ENCODE measurements at places on chromosomes 2 and 18.

DNA sequence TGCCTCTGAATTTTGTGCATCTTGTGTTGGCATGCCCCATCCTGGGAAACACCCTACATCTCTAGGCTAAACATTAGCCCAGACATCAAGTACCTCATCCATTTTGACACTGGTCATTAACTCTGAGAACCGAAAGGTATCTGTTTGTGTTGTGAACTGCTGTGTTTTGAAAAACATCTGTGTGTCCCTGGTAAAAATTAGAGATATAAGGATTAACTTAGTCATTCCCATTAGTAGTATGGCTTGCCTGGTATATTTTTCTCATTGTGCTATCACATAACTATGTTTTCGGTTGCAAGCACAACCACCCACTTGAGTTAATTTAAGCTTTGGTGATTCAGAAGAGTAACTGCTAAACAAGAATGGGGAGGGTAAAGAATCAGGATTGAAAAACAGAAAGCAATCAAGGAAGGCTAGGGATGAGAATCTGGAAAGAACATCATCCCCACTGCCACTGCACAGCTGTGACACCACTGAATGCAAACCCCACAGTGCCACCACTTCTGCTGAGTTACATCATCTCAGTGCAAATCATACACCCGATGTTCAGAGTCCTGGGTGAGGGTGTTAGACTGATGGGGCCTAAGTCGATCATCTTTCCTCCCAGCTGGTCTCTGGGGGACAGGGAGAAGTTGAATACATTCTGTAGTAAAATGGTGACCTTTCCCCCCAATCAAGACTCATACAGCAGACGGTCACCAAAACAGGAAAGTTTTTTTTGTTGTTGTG, 234.0 kb downstream of the EPHA4 start:
- no peak for DNase-seq

- DNase-seq, result no peak
Measured at GRCh38 chr18:60017371-60017770, 117.6 kb downstream of the PMAIP1 start.

DNA sequence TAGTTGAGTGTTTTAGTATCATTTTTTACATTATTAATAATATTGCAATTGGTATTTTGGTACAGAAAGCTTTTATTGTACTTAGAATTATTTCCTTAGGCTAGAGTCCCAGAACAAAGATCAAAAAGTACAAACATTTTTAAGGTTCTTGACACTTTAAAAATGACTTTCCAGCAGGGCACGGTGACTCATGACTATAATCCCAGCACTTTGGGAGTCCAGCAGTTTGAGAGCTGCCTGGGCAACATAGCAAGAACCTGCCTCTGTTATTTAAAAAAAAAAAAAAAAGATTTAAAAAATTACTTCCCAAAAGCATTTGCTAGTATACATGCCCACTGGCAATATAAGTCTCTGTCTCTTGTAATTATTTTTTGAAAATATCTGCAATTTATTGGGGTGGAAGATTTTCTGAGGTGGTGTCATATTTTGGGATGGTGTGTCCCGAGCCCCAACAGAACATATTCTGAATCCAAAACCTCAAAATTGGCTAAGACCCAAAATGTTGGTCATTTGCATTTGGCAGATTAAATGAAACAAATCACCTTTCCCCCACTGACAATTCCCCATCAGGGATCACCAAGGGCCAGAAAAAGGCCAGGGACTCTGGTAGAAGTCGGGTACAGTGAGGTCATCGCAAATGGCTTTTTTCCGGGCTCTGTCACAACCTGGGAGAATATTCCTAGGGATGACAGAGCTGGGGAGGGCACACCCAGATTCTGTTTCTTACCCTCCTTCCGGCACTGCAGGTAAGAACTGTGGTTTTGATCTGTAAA, 42.1 kb downstream of the NIFK start:
- DNase-seq, result no peak

- DNase-seq, result peak; percentile 42
Measured at GRCh38 chr2:170821531-170822289, 5.0 kb downstream of the GAD1 start.

DNA sequence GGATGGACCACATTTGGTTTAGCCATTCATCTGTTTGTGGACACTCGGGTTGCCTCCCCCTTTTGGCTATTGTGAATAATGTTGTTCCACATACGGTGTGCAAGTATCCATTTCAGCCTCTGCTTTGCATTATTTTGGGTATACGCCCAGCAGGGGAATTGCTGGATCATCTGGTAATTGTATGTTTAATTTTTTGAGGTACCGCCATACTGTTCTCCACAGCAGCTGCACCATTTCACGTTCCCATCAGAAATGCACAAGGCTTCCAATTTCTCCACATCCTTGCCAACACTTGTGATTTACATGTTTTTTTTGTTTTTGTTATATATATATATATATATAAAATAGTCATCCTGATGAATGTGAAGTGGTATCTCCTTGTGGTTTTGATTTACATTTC, 54.6 kb upstream of the TWIST2 start:
- DNase-seq, result no peak

DNA sequence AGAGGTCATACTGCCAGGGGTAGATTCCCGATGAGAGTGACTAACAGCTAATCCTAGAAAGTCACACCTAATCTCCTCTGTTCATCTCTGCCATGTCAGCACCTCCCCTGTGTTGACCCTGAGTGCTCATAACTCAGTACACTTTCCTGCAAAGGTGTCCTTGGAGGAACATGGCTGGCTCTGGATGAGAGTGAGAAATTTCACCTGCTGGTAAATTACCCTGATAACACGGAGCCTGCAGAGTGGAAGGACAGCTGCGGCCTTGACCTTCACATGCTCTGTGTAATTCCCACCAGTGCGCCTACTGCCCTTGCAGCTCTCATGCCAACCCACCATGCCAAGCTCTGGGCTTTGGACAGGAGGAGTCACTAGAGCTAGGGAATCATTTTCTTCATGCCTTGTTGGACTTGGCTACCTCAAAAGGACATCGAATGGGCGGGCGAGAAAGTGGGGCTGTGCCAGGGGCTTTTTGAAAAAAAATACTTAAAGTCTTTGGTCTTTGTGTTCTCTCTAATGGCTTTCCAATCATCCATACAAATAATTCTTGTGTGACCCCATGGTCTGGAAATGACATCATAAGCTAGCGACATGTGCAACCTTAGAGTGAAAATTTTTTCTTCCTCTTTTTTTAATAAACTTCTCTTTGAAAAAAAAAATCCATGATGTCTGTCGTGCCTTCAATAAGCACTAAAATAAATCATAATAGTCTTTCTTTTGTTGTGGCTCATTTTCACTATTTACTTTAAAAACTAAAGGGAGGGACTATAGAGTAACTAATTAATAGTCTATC, 319.9 kb downstream of the MYCN start:
- no peak for DNase-seq

GRCh38 chr2:223969856-223970255, 12.6 kb downstream of the MRPL44 start:
- no peak for DNase-seq

DNA sequence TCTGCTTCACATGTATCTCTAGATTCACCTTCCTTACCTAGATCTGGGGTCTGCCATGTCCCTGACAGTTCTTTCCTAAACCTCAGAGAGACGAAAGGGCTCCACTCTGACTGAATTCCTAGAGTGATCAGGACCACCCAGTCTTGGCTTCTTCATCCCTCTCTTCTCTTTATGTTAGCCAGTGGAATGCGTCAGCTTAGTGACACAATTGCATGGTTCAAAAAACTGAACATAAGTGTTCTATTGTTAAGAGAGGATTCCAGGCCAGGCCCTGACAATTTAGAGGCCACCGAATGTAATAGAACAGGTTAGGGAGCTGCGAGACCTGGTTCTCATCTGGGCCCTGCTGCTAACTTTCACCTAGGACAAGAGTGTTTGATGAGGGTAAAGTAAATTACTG, 10.0 kb downstream of the PRELID3A start:
- DNase-seq, result no peak

- no peak for DNase-seq
Measured at GRCh38 chr2:84537251-84537650, 21.0 kb downstream of the DNAH6 start.

DNA sequence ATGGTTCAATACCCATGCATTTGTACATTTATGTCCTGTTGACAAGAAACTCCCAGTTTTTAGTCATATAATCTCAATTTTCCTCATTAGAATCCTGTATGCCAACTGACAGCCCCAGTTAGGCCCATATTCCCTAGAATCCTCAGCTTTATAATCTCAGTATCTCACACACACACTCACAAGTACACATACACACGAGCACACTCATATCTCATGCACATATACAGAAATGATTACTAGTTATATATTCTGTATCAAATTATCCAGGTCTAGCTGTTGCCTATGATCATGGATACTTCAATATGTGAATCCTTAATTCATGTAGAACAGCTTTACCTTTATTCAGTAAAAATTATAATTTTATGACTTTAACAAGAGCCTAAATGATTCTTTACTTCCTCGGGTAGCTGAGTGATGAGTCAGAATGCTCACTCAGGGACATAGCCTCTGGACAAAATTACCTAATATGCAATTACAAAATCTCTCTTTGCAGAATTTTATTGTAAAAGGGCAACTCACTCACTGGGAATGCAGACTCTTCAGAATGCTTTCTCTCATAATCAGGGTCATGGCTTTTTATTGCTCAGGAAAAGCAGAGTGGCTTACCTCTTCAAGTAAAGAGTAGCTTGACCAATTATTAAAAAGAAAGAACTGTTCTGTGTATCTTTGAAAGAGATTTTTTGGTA, 193.6 kb upstream of the PIK3C3 start:
- DNase-seq, result no peak

DNA sequence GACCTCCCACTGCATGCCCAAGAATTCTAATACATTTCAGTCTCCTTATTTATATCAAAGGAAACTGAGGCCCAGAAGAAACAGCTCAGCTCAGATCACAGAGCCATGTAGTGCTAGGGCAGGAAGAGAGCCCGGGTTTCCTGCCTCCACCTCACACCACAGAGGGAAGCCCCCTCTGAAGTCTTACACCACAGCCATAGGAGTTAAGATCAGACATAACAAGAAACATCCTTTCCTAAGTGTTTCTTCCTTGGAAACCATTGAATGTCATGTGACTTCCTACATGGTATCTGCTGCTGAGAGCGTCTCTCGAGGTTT, 102.1 kb downstream of the MTCL1 start:
- DNase-seq, result no peak

DNA sequence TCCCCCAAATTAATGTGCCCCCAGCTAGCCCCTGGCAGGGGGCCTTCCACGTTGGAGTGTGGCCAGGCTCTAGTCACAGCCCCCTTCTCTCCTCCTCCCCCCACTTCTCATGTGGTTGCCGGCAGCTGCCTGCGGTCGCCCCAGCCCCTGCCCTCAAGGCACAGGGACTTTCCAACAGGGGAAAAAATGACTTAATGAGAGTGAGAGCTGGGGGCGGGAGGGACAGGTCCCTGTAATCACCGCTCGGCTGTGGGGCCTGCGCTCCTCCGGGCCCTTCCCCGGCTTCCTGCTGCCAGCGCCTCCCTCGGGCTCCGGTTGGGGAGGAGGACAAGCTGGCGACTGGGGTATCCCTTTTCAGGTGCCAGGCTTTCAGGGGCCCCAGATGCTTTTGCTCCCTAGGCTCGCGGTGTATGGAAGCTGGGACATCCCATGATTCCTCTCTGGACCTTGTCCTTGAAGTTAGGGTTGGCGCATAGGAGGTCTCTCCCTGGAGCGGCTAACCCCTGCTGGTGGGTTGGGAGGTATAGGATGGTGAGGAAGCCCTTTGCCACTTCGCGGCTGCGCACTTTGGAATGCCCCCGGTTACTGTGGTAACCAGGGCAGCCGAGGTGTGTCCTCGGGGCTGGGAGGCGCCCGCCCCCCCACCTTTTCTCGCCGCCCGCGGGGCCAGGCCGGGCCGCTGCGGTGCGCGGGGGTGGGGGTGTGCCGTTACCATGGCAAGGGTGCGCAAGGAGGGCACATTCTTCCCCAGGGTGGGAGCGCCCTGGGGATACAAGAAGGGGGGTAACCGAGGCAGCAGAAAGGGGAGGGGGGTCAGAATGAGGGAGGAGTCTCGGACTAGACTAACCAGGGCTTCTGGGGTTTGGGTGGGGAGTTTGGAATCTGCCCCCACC, 16.1 kb downstream of the WNT10A start:
- peak; percentile 72 for DNase-seq

Measured in stimulated activated naive CD4-positive, alpha-beta T cell (primary cell).